ENCODE measurements at places on chromosomes 7 and 10.

DNA sequence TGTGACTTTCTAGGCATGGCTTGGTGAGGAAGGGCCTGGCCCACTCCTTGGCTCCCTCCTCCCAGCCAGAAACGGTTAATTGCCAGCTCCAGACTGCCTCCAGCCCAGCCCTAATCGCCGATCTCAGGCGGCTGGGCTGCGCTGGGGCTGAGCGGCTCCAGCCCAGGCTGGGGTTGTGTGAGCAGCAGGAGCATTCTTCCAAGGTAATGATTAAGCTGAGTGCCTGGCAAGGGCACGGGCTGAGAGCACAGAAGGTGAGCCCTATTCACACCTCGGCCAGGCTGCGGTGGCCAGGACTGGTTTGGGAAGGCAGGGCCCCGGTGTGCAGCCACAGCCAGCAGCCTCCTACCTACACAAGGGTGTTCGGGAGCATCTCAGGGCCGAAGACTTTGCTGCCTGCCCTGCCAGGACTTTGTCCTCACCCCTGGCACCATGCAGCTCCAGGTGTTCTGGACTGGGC is at the start of gene TMEM72:
Gene TMEM72, plus strand, starts transcription at position 257 of the 460 bp plus-strand sequence. Its CDS starts 176 bp downstream, at position 433.
- DNase-seq: no peak

DNA sequence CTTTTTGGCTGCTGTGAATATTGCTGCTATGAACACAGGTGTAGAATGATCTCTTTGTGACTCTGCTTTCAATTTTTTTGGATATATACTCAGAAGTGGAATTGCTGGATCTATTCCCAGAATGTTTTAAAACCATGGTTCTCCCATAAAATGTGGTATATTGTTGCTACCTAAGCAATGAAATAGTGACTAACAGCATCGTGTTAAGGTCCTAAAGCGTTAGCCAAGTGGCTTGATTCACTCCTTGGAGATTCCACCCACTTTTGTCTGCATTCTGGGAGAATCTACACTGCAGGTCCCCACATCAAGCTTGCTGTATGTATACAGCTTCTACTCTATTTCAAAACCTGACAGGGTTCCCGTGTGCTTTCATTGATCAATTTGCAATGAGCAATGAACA is 105.6 kb downstream of the CDK6 start:
- no peak for DNase-seq

DNA sequence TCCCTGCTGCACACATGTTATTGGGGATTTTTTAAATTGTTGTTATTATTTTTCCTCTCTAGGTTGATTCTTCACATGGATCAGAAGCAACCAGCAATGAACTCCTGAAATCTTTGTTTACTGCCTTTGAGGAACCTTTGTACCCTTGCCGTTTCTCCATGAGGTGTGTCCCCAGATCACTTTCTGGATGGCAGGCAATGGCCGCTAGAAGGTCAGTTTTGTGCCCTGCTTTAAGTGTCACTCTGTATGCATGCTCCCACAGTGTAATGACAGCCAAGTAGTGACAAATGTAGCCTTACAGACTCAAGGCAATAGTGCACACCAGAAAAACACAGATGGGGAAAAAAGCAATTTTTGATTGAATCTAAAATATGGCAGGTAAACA is 47.7 kb upstream of the NRP1 start:
- no peak for DNase-seq

DNA sequence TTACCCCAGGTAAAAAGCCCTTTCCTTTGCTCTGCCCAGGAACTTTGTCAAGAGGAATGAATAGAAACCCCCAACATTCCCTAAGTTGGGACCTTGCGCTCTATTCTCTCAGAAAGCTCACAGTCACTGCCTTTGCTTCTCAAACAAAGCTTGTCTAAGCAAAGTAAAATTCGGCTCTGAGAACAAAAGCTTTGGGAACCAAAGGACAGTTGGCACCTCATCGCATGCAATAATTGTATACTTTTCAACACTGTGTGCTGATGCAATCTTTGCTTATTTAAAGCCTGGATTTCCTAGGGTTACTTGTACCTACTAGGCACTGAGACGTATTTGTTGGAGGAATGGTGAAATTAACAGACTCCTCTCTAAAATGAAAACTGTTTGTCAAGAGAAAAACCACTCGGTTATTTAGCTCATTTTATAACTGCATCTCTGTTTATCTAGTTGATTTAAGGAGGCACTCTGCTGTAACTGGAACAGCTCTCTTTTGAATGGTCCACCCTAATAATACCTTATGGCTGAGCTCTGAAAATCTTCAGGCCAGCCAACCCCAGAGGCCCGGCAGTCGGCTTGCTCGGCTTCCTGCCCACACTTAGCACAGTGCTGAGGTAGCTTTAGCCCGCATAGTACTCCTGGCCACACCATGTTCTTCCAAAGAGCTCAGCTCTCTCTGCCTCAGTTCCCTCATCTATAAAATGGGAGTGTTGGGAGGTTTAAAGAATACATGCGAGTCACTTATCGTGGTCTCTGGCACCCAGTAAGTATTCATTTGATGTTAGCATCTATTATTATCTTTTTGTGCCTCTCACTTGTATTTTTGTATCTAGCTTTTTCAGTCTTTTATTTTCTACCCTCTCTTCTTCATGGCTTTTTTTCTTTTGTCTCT is 80.2 kb upstream of the PRR15 start:
- no peak for DNase-seq
